ENCODE measurements at places on chromosomes 11 and 22.

DNA sequence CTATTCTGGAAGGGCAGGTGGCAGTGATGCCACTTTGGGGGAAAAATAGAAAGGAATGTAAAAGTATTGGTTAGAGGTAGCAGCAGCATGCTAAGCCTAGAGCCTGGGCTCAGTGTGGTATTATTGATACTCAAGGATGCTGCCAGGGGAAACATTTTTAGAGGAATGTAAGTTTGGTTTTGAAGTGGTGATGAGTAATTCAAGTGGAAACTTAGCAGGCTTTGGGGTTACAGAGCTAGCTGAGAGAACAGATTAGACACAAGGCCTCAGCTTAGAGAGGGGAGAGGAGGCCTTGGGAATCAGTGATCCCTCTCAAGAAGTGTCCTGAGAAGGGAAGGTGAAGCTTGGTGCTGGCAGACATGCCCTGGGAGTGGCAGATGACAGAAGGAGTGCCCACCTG, 32.9 kb upstream of the DDI1 start:
- no peak for DNase-seq

GRCh38 chr11:3903207-3903896, 47.9 kb downstream of the STIM1 start:
- DNase-seq, result no peak

- no peak for DNase-seq
Observed at GRCh38 chr22:36778020-36778419, 2.1 kb upstream of the IFT27 start.

GRCh38 chr22:19941365-19942082, at the start of the genes COMT and TXNRD2:
Gene COMT, plus strand, starts transcription at chr22:19941772. Its CDS starts 20,755 bp downstream, at chr22:19962527.
Gene TXNRD2, minus strand, starts transcription at chr22:19941818. Its CDS starts 15 bp downstream, at chr22:19941803.
- peak; percentile 57 for DNase-seq

GRCh38 chr22:36936362-36937116, 23.1 kb downstream of the CSF2RB start:
- no peak for DNase-seq

- DNase-seq, result peak; percentile 76
Observed at GRCh38 chr22:21712751-21713427, 22.7 kb downstream of the YPEL1 start.

GRCh38 chr11:2934611-2935239, 5.5 kb upstream of the PHLDA2 start:
- DNase-seq, result no peak

- DNase-seq, result no peak
Observed at GRCh38 chr11:83764643-83765042, 478.5 kb upstream of the CCDC90B start.

DNA sequence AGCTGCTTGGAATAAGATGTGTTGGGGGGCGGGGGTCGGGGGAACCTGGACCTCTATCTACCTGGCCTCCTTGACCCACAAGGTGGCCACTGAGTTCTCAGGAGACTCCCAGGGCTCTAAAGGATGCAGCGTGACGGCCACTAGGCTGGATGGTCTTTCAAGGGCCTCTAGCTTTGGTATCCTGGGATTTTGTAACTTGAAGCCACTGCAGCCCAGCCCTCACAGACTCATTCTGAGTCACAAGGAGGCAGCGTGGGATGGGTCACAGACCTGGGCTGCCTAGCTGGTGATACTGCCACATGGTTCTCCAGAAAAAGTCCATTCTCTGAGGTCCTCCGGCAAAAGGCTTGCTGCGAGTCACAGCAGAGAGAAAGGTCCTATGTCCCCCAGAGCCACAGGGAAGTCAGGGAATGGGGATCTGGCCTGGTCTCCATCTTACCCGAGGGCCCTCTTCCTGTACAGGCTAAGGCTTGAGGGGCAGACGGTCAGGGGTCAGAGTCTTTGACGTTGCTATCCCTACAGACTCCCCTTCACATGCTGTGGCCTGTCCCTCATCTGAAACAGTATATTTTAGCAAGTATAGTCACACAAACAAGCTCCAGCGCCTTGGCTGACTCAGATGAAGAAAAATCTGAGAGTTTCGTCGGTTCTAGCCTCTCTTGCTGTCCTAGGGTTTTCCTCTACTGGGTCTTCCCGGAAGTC, 52.4 kb downstream of the KCNC1 start:
- DNase-seq, result no peak

DNA sequence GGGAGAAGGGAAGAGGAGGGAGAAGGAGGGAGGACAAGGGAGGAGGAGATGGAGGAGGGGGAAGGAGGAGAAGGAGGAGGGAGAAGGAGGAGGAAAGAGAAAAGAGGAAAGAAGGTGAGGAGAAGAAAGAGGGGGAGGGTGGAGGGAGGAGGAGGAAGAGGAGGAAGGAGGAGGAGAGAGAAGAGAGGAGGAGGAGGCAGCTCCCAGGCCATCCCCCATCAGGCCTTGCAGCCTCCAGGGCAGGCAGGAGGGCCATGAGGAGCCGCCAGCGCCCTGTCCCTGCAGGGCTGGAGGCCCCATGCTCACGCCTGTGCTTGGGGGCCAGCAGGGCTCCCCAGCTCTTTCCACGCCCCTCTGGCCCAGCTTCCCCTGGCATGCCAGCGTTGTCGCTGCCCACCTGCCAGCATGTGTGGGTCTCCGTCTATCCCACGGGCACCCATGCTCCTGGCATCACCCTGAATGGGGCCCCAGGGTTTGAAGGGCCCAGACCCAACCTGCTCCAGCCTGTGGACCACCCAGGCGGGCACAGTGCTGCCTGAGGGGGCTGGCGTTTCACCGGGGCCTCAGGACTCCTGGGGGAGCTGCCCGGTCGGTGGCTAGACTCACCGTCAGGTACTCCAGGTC, 5.2 kb downstream of the TSPAN32 start:
- peak; percentile 54 for DNase-seq

Measured in left kidney (tissue), 8 donors.